ENCODE measurements at places on chromosomes 13 and 19.
A peak's percentile ranks its signal among the peaks of the same experiment; 100 is the strongest.

DNA sequence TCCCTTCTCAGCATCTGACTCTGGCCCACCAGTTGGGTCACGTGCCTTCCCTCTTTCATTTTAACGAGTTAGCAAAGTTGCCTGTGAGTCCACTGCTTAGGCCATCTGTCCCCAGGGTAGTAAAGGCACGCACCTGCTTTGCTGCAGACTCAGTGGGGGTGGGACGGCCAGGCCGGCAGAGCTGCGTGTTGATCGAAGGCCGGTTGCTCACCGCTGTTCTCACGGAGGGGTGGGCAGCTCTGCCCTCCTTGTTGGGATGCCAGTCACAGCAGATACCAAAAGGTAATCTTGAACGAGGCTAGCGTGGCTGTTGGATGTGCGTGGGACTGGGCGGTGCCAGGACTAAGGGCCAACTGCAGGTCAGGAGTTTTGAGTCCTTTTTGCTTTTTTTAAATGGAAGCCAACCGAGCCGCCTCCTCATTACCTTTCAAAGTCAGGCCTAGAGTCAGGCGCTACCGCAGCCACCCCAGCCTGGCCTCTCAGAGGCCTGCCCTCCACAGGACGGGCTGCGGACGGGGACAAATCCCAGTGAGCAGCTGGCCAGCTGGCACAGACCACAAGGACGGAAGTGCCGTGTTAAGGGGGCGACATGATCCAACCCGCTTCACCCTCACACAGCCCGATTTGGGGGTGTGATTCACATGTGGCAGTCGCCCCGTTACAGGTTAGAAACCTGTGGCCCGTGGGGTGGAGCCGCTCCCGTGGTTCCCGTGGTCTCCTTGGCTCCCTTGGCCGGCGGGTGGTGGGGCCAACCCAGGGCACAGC, 20.6 kb downstream of the ADPRHL1 start:
- no peak for DNase-seq

DNA sequence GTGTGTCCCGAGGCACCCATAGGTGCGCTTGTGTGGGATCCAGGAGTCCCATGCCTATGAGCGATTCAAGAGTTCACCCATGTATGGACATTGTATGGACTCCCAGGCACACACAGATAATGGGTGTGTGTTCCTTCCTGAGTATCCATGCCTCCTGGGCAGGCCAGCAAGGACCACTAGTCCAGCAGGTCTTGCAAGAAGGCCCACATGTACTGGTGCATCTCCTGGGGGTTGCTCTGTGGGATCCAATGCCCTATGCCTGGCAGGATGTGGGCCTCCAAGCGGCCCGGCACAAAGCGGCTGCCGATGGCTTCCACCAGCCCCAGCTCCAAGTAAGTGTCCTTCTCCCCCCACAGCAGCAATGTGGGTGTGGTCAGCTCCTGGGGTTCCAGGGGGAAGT, 5.0 kb downstream of the EPHX3 start:
- DNase-seq: no peak

DNA sequence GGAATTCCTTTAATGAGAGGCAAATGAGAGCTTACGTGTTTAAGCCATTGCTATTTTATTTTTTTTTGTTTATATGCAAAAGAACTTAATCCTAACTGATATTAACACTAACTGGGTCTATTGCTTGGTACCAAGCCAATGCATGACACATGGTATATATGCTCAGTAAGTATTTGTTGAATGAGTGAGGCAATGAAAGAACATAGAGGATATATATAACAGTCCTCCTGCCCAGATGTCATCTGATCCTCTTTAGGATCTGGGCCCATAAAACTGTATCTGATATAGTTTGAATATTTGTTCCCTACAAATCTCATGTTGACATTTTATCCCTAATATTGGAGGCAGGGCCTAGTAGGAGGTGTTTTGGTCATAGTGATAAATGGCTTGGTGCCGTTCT, 13.0 kb upstream of the ALOX5AP start:
- no peak for DNase-seq

DNA sequence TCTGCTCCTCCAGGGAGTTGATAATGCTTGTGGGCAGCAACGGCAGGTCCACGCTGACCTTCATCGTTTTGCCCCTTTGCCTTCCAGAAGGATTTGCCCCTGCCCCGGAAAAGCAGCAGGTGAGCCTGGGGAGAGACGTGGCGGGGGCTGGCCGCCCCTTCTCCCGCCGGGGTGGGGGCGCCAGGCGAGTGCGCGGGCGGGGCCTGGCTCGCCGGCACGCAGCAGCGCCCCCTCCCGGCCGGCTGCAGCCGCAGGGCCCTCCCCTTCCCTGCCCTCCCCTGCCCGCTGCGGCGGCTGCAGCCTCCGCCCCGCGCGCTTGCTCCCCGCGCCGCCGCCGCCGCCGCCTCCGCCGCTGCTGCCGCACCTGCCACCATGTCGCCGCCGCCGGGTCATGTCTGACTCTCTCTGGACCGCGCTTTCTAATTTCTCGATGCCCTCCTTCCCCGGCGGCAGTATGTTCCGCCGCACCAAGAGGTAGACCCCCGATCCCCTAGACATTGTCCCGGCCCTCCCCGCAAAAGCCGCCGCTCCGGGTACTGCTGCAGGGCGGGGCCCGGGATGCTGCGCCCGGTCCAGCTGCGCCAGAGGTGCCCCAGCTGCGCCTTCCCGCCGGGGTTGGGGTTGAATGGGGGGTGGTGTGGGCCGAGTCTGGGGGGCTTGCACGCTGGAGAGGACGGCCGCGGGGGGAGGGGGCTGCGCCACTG, at the start of gene MAST1:
Gene MAST1, plus strand, starts transcription at position 334 of the 704 bp plus-strand sequence. Its CDS starts 58 bp downstream, at position 392.
- no peak for DNase-seq

GRCh38 chr13:51839711-51840540, 5.1 kb downstream of the TMEM272 start:
- DNase-seq: no peak

DNA sequence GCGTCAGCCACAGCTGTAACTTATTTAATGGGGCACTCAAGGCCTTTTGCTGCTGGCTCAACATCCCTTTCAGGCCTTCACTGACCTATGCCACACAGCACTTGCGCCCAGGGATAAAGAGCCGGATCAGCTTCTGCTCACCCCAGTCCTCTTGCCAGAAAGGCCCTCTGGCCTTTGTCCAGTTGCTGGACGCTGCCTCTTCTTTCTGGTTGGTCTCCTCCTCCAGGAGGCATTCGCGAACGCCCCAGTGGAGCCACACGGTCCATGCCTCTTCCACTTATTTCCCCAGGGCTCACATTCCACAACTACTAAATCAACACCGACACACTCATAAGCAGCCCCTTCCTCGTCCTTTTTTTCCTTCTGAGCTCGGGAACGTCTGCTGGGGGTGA, 3.7 kb upstream of the ZNF329 start:
- peak; percentile 57 for DNase-seq

GRCh38 chr19:7460562-7460966, 28.3 kb downstream of the PEX11G start:
- DNase-seq: no peak

GRCh38 chr19:1027650-1028061, 1.2 kb downstream of the CNN2 start:
- no peak for DNase-seq

GRCh38 chr19:32873247-32873959, 3.8 kb upstream of the SLC7A9 start:
- no peak for DNase-seq

DNA sequence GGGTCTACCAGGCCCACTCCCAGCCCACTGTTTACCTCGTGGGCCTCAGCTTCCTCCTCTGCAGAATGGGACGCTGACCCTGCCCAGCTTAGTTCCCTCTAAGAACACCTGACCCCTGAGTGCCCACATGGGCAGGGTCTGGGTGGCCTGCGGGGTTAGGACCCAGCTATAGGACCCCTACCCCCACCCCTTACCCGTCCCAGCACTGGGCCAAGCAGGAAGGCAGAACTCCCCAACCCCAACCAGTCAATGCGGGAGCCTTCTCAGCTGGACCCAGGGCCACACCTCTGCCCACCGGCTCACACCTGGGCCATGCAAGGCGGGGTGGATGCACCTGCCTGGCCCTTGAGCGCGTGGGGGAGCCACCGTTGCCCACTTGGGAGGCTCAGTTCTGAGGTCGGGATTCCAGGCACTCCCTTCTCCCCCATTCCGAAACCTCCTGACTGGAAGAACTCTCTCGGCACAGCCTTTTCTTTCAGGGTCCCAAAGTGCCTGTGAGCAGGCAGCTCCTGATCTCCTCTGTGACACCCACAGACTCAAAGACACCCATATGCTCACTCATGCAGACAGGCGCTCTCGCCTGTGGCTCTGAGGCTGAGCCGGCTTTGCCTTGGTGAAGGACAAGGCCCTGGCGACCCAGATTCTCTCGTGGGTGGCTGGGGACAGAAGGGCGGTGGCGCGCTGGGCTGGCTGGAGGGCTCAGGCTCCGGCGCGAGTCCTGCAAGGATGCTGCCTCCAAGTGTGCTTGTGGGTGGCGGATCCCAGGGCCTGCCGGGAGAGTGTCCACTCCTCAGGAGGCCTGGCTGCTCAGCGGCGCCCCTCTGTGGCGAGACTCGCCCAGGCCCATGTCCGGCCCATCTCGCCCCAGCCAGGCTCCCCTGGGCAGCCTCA, 27.9 kb upstream of the PARP4 start:
- DNase-seq: peak; percentile 71

DNA sequence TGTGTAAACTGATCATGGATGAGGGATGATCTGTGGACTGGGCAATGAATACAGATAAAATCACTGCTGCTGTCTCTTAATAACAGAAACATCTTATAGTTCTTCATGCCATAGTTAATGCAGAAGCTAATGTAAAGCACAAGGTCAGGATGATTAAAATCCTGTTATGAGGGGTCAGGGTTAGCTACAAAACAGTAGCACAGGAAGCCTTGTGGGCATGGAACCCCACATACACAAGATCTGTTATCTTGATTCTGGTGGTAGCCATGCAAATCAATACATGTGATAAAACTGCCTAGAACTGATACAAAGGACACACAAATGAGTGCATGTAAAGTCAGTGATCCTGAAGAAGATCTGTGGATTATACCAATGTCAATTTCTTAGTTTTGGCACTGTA, 96.4 kb downstream of the KLF12 start:
- DNase-seq: no peak

DNA sequence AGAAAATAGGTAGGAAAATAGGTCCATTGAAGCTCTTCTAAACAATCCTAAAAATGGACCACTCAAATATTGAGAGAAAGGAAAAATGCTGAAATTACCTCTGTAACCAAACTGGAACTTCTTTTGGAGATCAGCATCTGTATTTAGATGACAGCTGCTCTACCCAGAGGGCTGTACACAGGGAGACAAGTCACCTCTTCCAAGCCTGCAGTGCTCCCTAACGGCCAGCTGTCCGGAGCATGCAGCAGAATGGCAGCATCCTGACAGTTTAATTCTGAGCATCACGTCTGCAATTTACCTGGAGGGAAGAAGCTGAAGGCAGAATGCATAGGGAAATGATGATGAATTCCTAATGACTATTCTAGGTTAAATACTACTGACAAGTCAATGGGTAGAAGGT, 62.8 kb upstream of the DIAPH3 start:
- DNase-seq: no peak

- DNase-seq: no peak
Observed at GRCh38 chr13:52104624-52105023, 24.2 kb downstream of the NEK5 start.

DNA sequence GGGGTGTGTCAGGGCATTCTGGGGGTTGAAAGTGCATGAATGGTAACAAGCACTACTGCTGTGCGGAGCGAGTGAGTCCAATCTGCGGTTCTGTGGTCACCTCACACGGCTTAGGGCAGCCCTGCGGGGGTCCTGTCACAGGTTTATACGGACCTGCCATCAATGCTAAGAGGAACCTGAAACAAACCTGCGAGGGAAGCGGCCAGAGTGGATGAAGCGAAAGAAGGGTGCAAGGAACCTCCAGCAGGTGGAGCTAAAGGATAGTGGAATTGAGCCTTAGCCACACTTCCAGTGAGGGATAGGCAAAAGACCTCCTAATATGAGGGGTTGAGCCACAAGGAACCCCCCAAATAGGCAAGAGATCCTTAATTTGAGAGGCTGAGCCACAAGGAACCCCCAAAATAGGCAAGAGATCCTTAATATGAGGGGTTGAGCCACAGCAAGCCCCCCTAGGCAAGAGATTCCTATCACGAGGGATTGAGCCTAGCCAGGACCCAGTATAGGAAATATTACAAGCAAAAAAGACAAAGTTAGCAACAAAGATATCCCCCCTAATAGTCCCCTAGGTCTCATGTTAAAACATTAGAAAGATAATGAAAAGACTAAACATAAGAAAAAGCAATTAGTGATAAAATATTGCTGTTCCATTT, 6.3 kb upstream of the ZNF69 start:
- DNase-seq: peak; percentile 59

- peak; percentile 60 for DNase-seq
Observed at GRCh38 chr19:29873024-29873800, 61.4 kb downstream of the CCNE1 start.

GRCh38 chr13:110126391-110126961, 180.5 kb downstream of the COL4A1 start:
- DNase-seq: no peak

DNA sequence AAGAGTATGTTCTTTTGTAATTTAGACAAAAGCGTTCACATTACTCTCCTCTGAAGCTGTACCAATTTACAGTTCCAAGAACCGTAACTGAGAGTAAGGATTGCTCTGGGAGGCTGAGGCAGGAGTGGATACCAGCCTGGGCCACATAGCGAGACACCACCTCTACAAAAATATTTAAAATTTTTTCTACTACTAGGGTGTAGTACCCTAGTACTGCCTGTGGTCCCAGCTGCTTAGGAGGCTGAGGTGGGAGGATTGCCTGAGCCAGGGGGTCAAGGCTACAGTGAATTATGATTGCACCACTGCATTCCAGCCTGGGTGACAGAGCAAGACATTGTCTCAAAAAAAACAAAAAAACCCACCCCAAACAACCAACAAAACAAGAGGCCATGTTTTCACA, 12.1 kb upstream of the CYP2A6 start:
- no peak for DNase-seq

- DNase-seq: no peak
Observed at GRCh38 chr13:67223024-67223423, 7.1 kb downstream of the PCDH9 start.

GRCh38 chr13:32504263-32504662, 34.3 kb downstream of the N4BP2L2 start:
- DNase-seq: no peak

GRCh38 chr13:58254943-58255342, 623.4 kb downstream of the PCDH17 start:
- no peak for DNase-seq

DNA sequence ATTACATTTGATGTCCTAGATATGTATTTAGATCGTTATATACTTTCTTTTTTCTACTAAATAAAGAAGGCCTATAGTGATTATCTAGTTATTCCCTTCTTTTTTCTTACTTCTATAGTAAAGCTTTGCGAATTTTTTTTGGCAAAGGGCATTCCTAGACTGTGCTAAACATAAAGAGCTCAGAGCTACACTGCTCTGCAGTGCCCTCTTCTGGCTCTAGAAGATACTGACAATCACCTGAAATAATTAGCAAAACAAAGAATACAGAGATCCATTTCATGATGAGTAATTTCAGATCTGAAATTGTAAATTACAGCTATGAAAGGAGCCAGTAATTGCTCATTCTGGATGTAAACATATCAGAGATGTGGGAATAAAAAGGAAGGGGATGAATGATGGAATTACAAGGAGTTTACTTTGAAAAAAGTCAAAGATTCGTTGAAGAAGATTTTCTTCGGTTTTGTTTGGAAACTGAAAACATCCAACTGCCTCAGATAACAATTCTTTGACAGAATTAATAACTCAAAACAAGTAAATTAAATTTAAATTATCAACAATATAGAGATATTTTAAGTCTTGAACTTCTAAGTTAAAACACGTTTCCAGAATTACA, 288.5 kb downstream of the NALCN start:
- DNase-seq: no peak

All from pancreas (tissue), 10 donors.